DMS79 (cell line): ENCODE measurements at places on chromosomes 7 and 10.

DNA sequence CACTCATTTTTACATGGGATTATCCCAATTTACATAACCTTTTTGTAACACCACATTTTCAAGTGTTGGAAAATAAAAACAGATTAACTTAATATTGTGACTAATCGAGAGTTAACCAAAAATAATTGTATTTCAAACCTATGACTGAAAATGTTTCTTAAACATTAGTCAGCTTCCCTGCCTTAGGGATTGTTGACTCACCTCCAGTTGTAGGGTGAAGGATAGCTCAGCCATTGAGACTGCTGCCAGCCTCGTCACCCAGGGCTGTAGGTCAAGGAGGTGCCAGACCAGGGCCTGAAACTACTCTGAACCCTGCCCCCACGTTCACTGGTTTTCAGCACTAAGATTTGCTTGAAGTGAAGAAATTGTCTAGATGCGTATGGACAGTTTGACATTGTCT is 351.2 kb downstream of the GFRA1 start:
- DNase-seq = no peak

- no peak for DNase-seq
These were observed 105.7 kb upstream of the INHBA start for GRCh38 chr7:41808541-41808940.

GRCh38 chr10:1434202-1434601 is 303.1 kb downstream of the ADARB2 start:
- DNase-seq = no peak

DNA sequence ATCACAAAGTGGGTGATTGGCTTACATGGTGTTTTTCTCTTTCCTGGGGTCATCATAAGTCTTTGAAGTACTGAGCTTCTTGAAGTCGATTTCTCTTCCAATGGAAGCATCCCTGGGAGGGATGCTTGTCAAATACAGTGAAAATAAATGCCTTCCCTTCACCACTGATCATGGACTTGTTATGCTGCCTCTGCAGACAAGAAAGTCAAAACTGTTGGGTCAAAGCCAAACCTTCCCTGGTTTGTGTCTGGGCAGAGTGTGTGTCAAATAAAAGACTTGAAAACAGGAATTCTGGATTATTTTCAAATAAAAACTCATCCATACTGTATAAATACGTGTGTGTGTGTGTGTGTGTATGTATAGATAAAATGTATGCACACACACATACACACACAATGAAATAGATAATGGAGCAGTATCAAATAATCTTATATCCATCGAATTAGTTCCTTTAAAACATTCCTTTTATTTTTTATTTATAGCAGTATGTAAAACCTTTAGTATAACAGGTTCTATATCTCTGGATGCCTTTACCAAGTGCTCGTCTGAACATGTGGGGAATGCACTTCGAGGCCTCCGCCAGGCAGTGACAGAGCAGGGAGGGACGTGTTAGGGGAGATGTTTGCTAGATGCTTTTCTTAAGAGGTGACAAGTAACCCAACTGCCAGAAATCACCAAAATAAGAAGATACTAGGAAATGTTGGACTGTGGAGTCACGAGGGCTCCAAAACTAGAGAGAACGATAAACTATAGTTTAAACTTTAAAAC is 27.2 kb upstream of the WNT16 start:
- DNase-seq = no peak

GRCh38 chr7:139838276-139838675 is 9.2 kb downstream of the TBXAS1 start:
- no peak for DNase-seq

DNA sequence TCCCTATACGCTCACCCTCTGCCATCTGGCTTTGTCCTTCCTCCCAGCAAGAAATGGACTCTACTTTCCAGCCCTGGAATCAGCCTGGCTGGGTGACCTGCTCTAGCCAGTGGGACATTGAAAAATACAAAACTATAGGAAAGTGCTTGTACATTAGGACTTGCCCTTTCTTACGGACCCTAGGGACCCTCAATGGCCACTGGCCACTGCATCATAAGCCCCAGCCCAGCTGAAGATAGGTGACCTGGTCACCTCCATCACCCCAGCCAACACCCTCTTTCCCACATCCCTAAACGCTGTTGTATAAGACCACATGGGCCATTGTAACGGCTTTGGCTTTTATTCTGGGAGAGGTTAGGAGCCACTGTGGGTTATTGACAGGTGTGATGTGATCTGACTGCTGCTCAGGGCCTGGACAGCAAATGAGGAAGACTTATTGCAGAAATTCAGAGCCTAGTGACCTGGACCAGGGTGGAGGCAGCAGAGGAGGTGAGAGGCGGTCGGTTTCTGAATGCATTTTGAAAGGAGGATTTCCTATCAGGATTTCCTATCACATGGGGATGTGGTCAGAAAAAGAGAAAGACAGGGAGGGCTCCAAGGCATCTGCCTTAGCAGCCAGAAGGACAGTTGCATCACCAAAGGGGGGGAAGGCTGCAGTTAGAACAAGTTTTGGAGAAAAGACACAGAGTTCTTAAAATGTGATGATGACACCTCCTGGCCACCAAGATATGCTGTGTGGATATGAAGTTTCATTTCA is 2.2 kb upstream of the LMBR1 start:
- no peak for DNase-seq

GRCh38 chr10:63027531-63027930 is 105.6 kb upstream of the NRBF2 start:
- no peak for DNase-seq

- no peak for DNase-seq
These were observed 810.2 kb downstream of the PCDH15 start for GRCh38 chr10:53990799-53991238.

GRCh38 chr10:72649291-72649690 is 23.4 kb upstream of the MICU1 start:
- no peak for DNase-seq
